NCI-H460 (cell line): ENCODE measurements at places on chromosomes 5 and 9.

GRCh38 chr5:20476016-20476415, 488.0 kb upstream of the CDH18 start:
- no peak for DNase-seq

- DNase-seq = no peak
Measured at GRCh38 chr5:85556464-85556863, 1061.3 kb upstream of the COX7C start.

GRCh38 chr9:74096420-74096819, 400.7 kb upstream of the RORB start:
- DNase-seq = no peak

DNA sequence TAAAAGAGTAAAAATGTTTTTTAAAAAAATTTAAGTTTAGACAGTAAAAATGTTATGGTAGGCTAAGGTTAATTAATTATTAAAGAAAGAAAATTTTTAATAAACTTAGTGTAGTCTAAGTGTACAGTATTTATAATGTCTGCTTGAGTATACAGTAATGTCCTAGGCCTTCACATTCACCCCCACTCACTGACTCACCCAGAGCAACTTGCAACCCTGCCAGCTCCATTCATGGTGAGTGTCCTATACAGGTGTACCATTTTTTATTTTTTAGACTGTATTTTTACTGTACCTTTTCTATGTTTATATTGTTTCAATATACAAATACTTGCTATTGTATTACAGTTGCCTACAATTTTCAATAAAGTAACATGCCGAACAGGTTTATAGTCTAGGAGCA, 234.1 kb downstream of the AUH start:
- no peak for DNase-seq

GRCh38 chr9:108439947-108440346, 415.8 kb downstream of the ACTL7B start:
- peak; percentile 14 for DNase-seq

GRCh38 chr9:98132806-98133631, 14.0 kb upstream of the TRIM14 start:
- DNase-seq = no peak

DNA sequence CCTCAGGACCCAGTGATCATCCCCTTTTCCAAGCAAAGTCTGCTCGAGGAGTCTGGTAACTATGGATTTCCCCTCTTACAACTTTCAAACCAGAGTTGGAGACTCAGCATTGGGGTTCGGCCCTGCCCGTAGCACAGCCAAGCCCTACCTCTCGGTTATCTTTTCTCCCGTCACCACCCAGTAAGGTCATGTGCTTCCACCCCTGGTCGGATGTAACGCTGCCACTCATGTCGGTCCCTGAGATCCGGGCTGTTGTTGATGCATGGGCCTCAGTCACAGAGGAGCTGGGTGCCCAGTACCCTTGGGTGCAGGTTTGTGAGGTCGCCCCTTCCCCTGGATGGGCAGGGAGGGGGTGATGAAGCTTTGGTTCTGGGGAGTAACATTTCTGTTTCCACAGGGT, 1.2 kb downstream of the GALT start:
- DNase-seq = no peak
